ENCODE measurements at places on chromosomes 2 and 18.

GRCh38 chr2:72148837-72149555, 1.3 kb upstream of the CYP26B1 start:
- peak; percentile 60 for DNase-seq

DNA sequence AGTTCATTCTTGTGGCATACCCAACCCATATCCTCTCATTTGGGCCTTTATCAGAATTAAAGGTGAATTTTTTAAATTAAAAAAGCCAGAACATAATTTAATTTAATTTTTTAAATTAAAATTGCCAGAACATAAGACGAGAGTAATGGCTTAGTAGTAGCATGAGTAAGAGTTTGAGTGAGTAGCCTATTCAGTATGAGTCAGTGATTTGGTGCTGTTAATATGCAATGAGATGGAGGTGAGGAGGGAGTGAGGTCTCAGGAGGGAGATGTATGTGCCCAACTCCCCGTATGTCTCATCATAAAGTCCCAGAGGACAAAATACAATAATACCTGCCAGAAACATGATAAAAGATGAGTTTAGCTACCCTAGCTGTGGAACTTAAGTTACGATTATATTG, 115.3 kb upstream of the THOC1 start:
- DNase-seq = no peak

DNA sequence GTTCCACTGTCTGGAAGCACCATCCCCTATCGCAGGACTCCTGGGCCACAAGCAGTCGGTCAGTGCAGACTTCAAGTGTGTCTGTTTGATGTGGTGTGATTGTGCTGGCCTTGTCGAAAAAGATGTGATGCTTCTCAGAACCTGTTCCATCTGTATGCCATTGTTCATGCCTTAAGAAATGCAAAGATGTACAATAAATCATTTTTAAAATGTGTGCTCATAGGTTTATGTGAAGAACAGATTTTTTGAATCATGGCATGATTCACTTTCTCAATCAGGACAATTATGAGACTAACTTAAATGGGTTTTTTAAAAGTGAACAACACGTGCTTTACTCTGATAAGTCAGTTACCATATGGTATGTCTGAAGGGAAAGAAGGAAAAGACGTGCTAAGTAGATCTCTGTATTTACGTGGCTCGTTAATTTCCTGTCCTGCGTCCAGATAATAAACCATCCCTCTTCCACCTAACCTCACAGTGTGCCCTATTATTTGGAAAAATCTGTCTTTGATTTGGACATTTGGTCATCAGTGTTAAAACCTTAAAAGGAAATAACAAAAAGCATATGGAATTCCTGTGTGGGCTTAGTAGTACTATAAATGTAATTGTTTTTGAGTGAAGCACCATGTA, 54.9 kb downstream of the PRKRA start:
- no peak for DNase-seq

GRCh38 chr2:84175340-84175739, 283.7 kb downstream of the SUCLG1 start:
- DNase-seq = no peak

- DNase-seq = no peak
Observed at GRCh38 chr2:230358305-230358704, 31.3 kb downstream of the SP140L start.

DNA sequence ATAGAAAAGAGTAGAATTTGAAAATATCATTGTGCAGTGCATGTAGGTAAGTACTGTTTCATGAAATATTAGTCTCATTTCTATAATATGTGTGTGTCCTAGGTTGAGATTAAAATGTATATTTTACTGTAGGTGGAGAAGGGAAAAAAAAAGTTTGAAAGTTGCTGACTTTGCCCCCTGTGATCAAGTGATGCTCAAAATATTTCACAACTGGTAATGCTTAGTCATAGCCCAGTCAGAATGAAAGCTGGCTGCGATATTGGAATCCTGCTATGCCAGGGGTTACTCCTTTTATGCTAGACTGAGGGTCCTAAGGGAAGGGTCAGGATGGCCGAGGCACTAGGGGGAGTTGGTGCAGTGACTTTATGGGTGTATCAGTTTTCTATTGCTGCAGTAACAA, 19.5 kb upstream of the CFAP36 start:
- no peak for DNase-seq

Data from colonic mucosa (tissue), 4 donors.